ENCODE measurements at places on chromosomes 3 and 15. TPM values are rescaled to one million over a fixed set of nuclear protein-coding genes. Genes with fewer than 3 reads are reported as not detected.

Gene TRIM69
- 24.0 TPM for total RNA-seq

Gene TMEM108
- total RNA-seq: 4.4 TPM

Gene SLC22A13
- total RNA-seq: 1.3 TPM

Gene MORC1
- total RNA-seq: not detected

Gene CCRL2
- 0.89 TPM for total RNA-seq

Gene SKOR1
- total RNA-seq: 1.1 TPM

Gene ACKR2
- 7.9 TPM for total RNA-seq

Gene GOLGA8J
- not detected for total RNA-seq

All from gastroesophageal sphincter (tissue), 4 donors.